ENCODE measurements at places on chromosomes 5 and 9.

- no peak for DNase-seq
Observed at GRCh38 chr9:11206925-11207324, 594.1 kb upstream of the PTPRD start.

- no peak for DNase-seq
Observed at GRCh38 chr9:122860319-122861142, 32.1 kb upstream of the PDCL start.

DNA sequence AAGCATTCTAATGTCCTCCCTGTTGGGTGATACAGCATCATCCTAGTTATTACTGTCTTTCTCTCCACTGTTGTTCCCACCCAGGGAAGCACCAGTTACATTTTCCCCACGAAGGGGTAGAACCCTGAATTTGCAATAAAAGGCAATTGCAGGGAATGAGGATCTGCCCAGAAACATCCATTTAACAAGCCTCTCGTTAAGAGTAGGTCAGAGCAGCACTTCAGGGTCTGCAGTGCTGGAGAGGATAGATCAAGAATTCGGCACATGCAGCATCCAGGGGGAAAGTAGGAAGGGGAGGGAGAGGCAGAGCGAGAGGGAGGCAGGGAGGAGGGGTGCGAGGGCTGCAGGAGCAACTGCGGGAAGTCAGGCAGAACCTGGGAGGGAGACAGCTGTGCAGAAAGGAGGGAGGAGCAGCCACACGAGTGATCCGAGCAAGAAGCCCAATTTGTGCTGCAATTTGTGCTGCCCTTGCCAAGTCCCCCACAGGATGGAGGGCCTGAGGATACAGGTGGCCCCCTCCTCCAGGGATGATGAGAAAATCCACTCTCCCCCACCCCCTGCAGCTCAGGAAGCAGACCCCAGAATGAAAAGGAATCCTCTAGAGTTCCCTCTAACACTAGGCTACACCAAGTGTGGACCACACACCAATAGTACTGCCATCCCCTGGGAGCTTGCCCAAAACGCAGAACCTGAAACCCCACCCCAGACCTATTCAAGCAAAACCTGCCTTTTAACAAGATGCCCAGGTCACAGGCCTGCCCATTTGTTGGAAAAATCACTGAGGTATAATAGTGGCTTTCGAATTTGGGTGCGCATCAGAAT, 62.2 kb downstream of the EPB41L4B start:
- DNase-seq: no peak

GRCh38 chr9:134026581-134026980, 1.3 kb downstream of the BRD3OS start:
- DNase-seq: no peak

DNA sequence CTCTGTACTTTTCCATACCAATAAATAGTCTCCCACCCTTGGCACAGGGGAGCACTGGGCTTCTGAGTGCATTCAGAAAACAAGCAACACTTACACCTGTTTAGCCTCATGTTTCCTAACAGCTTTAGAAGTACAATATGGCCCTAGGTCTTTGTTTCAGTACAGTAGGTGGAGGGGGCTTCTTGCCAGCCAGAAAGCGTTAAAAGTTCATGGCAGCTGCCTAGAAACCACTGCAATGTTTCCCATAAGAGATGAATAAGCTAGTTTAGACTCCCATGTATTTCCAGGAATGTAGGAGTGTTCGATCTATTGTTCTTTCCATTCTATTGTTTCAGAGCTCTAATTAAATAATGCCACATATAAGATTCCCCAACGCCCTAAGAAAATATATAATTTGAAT, 444.8 kb downstream of the ARHGEF28 start:
- DNase-seq: no peak

GRCh38 chr5:1794901-1795290, 4.7 kb downstream of the MRPL36 start:
- no peak for DNase-seq

GRCh38 chr5:71982717-71983395, 124.4 kb upstream of the MAP1B start:
- no peak for DNase-seq

DNA sequence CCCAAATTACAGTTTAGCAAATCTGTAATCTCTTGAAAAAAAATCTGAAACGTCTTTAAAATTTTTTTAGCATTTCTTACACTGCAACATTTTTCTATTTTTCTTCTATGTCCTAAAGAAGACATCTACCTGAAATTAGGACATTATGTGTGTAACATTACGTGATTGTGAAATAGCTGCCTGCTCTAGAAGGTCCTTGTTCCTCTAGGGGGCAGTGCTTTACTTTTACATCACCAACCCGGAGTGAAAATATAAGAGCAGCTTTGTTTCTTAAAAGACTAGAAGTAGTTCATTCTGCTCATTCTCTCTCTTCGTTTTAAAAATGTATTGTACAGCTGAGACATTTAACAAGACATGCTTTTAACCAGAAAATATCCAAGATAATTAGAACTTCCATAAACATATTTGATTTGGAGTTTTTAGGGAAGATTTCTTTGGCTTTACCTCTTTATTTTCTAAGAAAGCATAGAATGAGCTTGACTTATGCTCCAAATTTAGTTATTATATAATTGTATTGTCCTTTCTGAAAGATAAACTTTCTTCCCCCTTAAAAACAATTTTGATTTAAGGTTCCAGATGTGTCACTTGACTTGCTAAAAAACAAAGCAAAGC, 48.1 kb upstream of the RIOK2 start:
- peak; percentile 21 for DNase-seq

- DNase-seq: no peak
Observed at GRCh38 chr5:137294604-137295003, 204.5 kb downstream of the SPOCK1 start.

DNA sequence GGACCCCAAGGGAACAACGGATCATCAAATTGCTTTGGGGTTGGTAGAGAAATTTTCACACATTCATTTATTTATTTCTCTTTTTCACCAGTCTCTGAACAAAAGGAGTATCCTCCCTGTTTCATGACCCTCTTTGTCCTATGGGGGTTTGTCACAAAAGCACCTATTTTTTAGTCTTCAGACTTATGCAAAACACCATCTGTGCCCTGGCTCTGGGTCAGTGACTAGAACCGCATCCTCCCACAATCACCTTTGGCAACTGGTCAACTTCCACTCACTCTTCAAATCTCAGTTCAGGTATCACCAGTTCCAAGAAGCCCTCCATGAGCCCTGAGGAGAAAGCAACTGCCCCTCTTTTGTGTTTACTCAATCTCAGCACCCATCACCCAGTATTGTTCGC, 395.7 kb downstream of the CDK5RAP2 start:
- no peak for DNase-seq

Data from central memory CD4-positive, alpha-beta T cell (primary cell).